ENCODE measurements at places on chromosomes 3 and 15.

DNA sequence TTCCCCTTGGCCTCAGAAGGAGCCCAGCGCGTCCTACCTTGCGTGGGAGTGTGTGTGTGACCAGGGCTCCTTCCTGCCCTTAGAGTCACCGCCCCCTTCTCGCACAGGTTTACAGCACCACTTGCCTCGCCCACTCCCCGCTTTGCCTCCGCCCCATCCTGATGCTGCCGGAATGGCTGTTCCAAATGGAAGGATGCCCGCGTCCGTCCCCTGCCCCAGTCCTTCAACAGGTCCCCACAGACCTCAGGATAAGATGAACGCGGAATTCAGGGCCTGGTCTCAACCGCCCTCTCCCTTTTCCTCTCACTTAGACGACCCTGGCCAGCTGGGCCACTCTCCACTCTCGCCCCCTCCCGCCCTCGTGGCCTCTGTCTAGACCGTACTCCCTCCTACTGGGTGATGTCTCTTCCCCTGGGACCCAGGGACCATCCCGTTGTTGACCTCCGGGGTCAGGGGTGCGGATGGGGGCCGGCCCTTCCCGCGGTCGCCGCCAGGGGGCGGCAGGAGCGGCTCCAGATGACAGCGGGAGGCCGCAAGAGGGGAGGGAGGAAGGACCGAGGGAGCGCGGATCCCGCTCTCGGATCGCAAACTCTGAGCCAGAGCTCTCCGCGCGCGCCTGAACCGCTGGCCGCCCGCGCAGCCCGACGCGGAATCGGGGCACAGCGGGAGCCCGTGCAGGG is at the start of gene THSD4:
TSS of gene THSD4 (plus strand) at position 585 of the 680 bp plus-strand sequence.
- no peak for DNase-seq

- DNase-seq = no peak
Measured at GRCh38 chr3:150449169-150449721, 41.1 kb downstream of the TSC22D2 start.

DNA sequence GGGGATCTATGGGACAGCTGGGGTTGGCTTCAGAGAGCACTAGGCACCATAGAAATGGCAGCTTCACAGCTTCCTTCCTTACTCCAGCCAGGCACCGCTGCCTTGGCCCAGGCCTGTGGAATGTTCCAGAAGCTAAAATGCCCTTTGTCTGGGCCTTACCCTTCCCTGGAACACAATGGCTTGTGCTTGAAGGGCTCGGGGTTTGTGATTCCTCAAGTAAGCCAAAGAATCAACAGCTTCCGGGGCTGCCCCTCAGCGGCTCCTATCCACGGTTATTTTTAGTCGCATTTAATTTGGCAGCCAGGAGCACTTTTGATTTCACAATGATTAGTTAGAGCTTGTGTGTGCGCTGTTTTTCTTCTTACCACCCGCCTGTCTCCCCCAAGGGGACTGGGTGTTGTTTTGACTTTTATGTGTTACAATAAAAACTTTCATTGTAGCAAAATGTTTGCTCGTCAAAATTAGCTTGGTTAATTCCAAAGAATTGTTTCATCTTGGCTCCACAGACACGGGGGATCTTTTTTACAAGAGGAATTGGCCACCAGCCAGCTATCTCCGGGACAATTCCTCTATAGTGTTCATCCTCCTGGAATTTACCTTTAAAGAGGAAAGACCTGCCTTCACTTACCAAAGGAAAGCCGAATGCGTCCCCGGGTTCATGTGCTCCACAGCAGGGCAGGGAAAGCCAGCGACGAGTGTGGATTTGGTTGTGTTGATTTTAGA is 73.8 kb downstream of the TLE3 start:
- no peak for DNase-seq

DNA sequence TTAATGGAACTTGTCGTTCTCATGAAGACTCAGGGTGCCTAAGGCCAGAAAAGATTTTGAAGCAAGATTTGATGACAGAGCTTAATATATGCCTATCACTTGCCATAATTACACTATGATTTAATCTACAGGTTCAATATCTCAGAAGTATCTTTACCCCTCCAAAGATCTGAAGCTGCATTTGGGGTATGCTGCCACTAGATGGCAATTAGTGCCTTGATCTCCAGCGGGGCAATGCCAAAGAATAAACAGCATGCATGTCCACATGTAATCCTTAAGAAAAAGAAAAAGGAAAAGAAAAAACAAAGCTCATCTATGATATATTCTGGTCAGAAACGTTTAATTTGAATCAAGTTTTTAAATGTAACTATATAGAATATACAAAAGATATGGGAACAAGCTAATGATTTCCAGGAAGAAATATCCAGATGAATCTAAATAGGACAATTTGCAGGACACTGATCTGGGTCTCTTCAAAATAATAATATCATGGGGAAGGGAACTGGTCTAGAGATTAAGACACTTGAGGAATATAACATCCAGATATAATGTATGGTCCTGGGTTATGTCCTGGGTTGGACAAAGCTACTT is 55.0 kb upstream of the SOX14 start:
- DNase-seq = no peak

DNA sequence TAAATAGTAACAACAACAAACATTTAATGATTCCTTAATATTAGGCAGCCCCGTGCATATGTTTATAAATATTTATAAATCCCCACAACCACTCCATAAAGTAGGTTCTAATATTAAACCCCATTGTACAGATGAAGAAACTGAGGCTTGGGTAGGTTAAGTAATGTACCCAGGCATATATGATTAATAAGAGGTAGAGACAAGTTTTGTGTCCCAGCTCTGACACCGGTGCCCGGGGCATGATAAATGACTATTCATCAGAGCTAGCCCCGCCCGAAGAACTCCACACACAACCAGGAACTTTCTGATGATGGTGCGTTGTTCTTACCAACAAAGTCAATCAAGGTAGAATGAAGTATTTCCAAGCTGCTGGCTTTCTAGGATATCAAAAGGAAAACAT is 19.4 kb downstream of the CDCP1 start:
- no peak for DNase-seq

DNA sequence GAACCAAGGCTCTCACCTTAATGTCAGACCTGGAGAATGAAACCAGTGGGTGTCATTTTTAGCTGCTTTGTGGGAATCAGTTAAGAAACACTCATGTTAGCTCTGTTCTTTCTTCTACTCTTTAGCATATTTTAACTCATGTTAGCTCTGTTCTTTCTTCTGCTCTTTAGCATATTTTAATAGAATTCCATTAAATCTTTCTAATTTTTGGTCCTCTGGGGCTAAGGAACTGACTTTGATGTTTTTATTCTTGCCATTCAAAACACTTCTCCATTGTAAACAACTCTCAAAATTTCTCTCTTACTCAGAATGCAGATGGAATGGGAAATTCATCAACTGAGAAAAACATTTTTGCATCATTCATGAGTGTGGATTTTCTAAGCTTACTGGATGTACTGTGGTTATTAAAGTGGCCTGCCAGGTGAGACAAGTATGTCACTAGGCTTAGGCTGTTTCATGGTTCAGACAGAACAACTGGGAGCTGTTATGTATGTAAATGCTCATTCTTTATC is 680.6 kb downstream of the ROBO2 start:
- DNase-seq = no peak

GRCh38 chr3:197545571-197545970 is 10.2 kb downstream of the BDH1 start:
- DNase-seq = no peak

DNA sequence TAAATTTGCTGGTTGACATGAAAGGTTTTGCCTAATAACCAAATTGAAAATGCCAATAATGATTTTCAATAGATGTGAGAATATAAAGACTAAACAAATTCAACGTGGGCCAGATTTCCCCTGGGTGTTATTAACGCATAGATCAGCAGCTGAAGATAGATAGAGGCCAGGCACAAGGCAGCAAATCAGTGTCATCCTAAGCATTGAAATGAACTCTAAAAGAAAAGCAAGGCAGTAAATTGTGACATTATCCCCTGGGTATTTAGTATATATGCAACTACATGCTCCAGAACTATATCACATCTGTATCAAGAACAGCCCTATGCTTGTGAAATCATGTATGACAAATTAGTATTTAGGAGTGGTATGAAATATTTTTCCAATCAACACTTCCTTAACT is 167.1 kb upstream of the EPHA3 start:
- no peak for DNase-seq

DNA sequence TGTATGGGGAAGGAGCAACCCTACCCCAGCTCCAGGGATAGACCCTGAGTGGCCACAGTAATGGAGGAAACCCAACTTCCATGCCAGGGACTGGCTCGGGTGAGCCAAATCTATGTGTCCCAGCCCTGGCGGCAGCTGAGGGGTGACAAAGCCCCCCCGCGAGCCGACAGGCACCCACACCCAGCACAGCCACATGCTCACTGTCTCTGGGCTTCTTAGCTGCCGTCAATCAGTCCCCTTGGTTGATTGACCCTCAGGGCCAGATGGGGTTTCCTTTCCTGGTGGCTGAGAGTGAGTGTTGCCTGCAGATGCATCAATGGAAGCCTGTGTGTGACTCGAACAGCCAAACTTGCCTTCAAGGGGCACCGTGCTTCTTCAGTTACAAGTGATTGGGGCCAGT is 2.1 kb upstream of the OCA2 start:
- DNase-seq = no peak

GRCh38 chr3:184757022-184757651 is 45.3 kb upstream of the MAGEF1 start:
- peak; percentile 39 for DNase-seq

- no peak for DNase-seq
Measured at GRCh38 chr3:196638861-196639482, 522 bp upstream of the NRROS start.

DNA sequence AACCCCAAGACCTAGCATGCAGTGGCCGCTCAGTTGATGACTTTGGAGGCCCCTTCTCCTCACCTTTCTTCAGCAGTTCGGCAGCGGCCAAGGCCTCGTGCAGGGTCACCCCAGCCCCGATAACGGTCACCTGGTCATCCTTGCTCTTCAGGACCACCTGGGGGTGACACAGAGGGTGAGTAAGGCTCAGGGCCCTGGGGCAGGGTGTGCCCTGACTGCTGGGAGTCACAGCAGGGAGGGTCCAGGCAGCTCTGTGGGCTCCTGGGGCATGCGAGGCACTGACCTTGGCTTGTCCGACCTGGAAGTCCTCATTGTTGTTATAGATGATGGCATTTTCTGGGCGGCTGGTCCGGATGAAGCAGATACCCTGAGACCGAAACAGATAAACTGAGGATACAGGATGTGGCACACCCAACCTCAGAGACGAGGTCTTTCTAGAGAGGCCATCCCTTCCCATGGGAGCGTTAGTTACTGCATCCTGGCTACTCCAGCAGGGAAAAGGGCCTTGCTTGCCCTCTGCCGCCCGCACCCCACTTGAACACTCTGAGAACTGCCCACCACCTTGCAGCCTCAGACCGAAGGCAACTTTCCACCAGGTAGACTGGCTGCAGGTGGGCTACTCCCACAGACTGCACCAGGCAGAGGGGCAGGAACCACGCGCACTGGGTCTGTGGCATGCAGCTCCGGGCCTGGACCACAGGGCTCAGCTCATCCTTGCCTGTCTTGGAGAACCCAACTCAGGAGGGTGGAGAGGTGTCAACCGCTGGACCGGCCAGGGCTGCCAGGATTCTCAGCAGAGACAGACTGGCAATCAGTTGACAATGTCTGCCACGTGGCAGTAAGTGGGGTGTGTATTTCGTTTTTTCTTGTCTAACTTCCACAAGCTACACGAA is 27.6 kb downstream of the TKT start:
- no peak for DNase-seq

DNA sequence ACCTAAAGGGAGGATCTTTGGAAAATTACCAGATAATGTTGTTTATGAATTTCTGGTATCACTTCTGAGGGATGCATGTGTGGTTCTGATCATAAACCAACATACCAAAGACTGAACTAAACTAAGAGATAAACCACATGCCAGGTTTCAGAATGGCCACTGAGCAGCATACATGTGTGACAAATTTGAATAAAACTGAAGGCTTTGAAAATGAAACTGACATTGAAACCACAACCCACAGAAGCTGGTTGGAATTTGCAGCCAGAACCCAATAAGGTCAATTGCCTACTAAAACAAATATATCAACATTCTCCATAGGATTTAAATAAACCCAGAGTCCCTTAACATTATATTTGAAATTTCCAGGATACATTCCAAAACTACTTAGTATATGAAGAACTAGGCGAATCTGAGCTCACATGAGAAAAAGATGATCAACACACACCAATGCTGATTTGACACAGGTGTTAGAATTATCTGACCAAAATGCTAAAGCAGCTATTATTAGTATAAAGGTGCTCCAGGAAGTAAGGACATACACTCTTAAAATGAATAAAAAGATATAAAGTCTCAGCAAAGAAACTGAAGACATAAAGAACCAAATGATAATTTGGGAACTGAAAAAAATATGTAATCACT is 125.0 kb downstream of the ZNF280D start:
- no peak for DNase-seq

- DNase-seq = no peak
Measured at GRCh38 chr3:190644766-190645165, 130.9 kb downstream of the IL1RAP start.

- DNase-seq = no peak
Measured at GRCh38 chr15:66884115-66884622, 181.2 kb upstream of the SMAD3 start.

GRCh38 chr3:114427285-114428043 is 133.6 kb downstream of the TIGIT start:
- no peak for DNase-seq

- DNase-seq = no peak
Measured at GRCh38 chr3:157523814-157524213, 20.6 kb upstream of the VEPH1 start.

GRCh38 chr15:52005748-52006701 is 13.0 kb upstream of the MAPK6 start:
- DNase-seq = no peak

GRCh38 chr3:100090669-100091005 is 23.7 kb downstream of the FILIP1L start:
- DNase-seq = no peak

DNA sequence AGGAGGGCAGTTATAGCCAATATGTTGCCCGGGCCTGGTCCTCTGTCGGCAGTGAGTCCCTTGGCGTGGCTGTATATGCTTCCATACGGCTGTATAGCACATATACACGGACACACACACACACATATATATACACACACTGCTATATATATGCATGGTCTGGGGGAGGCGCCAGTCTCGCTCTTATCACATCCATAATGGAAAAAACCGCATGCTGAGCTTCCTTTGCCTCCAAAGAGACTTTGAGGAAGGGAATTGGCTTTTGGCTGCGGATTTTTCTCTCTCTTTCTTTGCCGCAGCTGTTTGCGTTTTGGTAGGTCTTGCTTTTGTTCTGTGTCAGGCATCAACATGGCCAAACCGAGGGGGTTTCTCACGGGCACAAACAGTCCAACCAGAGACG is 11.3 kb upstream of the TMEM115 start:
- DNase-seq = peak; percentile 32

GRCh38 chr15:79496838-79497237 is 64.7 kb downstream of the MINAR1 start:
- DNase-seq = no peak

Measured in SHP77 treated with DMSO at 0.1 percent for 48 hours (cell line).